ENCODE measurements at places on chromosomes 2 and 18. TPM values are rescaled to one million over a fixed set of nuclear protein-coding genes. Genes with fewer than 3 reads are reported as not detected.

DNA sequence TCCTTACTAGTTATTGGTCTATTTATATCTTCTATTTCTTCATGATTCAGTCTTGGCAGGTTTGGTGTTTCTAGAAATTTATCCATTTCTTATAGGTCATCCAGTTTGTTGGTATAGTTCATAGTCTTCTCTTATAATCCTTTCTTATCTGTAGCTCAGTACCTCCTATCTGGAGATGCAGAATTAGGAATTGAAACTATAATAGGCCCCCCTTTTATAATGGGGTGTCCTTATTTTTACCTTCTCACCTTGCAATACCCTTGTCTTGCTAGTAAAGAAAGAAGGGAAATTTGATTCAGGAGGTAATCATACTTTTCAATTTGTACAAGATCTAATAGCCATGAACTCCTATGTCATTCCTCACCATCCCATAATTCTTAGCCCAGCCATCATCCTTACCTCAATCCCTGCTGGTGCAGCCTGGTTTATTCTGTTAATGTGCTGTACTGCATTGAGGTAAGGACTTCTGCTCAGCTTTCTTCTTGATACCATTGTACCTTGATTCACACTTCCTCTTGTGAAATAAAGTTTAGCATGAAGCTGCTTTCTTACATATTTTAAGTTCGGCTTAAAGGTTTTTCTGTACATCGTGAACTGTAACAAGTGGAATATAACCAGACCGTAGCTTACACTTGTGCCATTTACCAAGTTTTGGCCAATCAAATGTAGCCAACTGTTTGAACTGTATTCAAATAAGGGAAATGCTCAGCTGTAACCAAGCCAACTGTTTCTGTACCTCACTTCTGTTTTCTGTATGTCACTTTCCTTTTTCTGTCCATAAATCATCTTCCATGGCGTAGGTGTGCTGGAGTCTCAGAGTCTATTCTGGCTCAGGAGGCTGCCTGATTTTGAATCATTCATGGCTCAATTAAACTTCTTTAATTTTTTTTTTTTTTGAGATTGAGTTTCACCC is 40.1 kb upstream of the PTH2R start:
- no peak for DNase-seq

DNA sequence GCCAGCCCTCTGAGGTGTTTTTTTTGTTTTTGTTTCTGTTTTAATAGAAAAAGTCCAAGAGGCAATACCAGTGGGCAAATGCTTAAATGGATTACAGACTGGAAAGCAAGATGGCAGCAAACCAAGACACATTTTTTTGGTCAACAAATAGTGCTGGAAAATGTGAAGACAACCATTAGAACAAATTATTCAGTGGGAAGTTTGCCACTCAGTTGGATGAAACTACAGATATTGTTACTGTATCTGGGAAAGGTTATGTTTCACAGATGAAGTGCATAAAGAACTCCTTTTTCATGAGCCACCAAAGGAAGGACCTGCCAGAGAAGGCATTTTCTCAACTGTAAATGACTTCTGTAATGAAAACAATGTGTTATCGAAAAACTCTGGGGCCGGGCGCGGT is 93.0 kb upstream of the ODC1 start:
- DNase-seq = no peak

DNA sequence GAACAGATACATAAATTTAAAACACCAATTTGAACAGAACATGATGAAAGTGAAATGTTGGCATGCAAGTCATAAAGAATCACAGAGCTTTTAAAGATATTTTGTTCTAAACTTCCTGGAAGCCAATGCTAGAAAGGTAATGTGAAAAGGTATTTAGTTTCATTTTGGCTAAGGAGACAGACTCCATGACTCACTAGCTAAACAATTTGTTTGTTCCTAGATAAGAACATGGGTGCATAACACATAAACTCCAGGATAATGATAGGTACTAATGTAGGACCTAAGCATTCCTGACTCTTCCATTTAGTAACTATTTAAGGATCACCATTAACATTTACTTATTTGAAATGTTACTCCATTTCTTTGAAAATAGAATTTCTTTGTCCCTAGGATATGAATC is 292.5 kb upstream of the CNTNAP5 start:
- DNase-seq = no peak

GRCh38 chr2:189347540-189347939 is 93.7 kb upstream of the WDR75 start:
- peak; percentile 1 for DNase-seq

DNA sequence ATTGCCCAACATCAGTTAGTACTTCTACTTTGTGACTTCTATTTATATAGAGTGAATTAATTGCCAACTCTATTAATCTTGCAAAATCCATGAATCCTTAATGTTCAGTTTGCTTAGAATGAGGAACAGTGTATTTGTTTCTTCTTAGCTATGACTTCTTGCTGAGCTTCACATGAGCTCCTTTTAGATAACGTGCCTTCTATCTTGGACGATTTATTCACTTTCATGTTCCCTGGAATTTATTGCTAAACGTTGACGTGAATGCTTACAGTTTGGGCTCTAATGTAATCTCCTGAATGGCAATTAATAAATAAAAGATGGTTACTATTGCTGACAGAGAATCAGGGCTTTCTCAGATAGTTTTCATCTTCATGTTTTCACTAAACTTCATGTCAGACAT is 384.5 kb upstream of the NRP2 start:
- no peak for DNase-seq

DNA sequence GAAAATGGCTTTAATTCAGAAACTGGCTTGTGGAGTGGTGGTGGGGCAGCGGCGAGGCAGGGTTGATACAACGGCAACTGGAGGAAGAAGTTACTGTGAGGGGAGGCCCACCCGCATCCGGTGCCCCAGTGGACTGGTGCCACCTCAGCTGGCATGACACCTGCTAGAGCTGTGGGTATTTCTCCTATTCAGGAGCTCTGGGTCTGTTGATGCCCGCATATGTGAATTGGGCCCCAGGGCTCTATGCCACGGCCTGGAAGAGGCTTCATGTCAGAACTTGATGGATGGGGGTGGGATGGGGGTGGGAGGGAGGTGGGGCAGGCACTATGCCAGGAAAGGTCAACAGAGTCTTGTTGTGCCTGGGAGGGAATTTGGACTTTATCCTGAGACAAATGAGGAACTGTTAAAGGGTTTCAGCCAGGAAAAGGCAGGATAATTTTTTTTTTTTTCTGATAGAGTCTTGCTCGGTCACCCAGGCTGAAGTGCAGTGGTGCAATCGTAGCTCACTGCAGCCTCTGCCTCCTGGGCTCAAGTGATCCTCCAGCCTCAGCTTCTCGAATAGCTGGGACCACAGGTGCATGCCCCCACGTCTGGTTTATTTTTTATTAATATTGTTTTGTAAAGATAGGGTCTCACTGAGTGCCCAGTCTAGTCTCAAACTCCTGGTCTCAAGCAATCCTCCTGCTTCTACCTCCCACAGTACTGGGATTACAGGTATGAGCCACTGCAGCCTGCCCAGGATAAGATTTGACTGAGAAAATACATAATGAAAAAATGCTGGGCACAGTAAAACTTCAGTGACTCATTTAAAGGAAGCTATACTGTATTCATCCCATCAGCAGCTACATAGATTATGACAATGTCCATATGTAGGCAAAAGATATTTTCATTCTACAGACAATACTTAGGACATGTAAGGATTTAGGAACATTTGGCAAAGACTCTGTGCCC is 52.6 kb downstream of the SH2D6 start:
- DNase-seq = no peak

DNA sequence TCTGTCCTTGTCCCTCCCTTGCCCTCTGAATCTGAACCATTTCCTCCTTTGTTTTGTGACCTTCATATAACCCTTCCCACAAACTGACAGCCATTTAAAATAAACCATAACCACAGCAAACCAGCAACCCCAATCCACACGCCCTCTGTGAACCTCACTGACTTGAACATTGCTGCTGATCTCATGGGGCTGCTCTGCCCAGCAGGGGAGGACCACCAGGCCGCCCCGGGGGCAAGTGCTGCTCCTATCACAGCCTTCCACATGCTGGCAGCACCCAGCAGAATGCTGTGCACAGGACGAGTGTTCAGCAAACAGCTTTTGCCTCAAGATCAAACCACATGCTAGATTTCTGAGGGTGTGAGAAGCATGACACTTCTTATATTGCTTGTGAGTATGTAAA is 73.9 kb upstream of the UXS1 start:
- DNase-seq = no peak

DNA sequence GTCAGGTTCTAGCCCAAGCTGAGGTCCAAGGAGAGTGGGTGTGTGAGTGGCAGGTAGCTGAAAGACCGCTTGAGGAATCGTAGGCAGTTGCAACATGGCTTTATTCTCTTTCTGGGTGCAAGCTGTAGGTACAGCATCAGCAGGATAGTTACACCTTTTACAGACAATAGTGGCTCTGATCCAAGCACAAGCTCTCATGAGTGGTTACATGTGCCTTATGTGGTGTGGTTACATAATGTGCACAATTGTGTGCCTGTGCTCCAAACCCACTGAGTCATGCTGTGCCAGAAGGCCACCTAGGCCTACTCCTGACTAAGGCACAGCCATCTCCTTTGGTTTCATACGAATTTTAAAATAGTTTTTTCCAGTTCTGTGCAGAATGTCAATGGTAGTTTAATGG is 227.6 kb downstream of the SATB2 start:
- DNase-seq = no peak

- DNase-seq = no peak
These were observed 276.3 kb downstream of the RND3 start for GRCh38 chr2:150211164-150211631.

GRCh38 chr2:72719416-72719815 is 106.4 kb downstream of the EXOC6B start:
- DNase-seq = no peak

GRCh38 chr18:8695932-8696517 is 9.3 kb upstream of the MTCL1 start:
- no peak for DNase-seq

- DNase-seq = no peak
These were observed 542.8 kb upstream of the ID2 start for GRCh38 chr2:8138923-8139667.

- DNase-seq = no peak
These were observed 3.8 kb downstream of the CXCR2 start for GRCh38 chr2:218129458-218130135.

GRCh38 chr2:203808046-203808750 is 59.4 kb upstream of the CTLA4 start:
- no peak for DNase-seq

DNA sequence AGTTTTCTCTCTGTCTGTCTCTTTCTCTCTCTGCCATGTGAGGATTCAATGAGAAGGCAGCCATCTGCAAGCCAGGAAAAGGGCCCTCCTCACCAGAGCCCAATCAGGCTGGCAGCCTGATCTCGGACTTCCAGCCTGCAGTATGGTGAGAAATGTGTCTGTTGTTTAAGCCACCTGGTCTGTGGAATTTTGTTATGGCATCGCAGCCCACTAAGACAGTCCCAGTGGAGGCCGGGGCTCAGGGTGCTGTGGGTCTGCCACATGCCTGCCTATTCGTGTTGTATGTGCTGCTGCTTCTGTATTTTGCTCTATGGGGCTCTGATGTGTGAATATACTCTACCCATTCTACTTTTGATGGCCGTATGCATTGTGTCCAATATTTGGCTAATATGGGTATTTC is 139.0 kb upstream of the HS6ST1 start:
- DNase-seq = no peak

DNA sequence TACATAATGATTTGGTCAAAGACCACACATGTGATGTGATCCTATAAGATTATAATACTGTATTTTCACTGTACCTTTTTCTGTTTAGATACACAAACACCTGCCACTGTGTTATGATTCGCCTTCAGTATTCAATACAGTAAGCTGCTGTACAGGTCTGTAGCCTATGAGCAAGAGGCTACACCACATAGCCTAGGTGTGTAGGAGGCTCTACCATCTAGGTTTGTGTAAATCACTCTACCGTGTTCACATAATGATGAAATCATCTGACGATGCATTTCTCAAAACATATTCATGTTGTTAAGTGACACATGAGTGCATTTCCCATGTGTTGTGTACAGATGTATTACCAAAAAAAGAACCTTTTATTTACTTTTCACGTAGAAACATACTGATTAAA is 74.5 kb downstream of the USP40 start:
- no peak for DNase-seq

GRCh38 chr2:7867867-7868266 is 814.0 kb upstream of the ID2 start:
- no peak for DNase-seq

DNA sequence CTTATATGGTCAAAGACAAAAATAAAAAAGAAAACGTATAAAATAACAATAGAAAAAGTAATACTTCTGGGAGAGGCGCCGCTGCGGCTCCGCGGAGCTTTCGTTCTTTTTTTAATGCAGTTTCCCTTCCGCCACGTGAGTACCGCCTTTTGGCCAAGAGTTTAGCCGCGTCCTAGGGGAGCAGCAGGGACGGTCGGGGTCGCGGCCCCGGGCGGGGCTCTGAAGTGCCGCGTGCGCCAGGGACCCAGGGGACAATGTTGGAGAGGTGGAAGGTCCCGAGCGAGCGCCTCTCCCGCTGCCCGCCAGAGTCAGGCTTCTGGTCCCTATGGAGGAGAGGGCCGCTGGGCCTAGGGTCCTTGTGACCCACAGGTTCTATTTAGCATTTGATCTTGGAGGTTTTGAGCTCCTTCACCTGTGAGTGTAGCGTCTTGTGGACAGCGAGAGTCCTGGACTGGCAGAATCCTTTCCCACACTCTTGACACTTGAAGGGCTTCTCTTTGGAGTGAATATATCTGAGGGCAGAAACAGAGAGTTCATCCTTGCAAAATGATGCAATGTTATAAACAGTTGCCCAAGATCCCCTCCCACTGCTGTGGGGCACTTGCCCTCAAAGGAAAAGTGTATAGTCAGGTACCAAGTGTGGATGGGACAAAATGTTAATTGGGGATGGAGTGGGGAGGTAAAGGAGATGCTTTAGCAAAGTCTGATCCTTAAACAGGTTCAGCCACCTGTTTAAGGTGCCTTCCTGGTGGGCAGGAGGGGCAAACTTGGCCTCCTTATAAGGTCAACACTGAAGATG is 6.3 kb downstream of the OSR1 start:
- no peak for DNase-seq

DPYSL5 gene
- polyA plus RNA-seq = 5.0 TPM

PCARE gene
- 0.28 TPM for polyA plus RNA-seq

ZAP70 gene
- polyA plus RNA-seq = 2.3 TPM

RAB27B gene
- polyA plus RNA-seq = 3.8 TPM

Data from right renal cortex interstitium (tissue), 3 donors.